ENCODE measurements at places on chromosomes 12 and 14.

- no peak for DNase-seq
Observed at GRCh38 chr12:108425238-108425795, 86.2 kb upstream of the CMKLR1 start.

- no peak for DNase-seq
Observed at GRCh38 chr14:88682495-88683114, 110.1 kb downstream of the EML5 start.

DNA sequence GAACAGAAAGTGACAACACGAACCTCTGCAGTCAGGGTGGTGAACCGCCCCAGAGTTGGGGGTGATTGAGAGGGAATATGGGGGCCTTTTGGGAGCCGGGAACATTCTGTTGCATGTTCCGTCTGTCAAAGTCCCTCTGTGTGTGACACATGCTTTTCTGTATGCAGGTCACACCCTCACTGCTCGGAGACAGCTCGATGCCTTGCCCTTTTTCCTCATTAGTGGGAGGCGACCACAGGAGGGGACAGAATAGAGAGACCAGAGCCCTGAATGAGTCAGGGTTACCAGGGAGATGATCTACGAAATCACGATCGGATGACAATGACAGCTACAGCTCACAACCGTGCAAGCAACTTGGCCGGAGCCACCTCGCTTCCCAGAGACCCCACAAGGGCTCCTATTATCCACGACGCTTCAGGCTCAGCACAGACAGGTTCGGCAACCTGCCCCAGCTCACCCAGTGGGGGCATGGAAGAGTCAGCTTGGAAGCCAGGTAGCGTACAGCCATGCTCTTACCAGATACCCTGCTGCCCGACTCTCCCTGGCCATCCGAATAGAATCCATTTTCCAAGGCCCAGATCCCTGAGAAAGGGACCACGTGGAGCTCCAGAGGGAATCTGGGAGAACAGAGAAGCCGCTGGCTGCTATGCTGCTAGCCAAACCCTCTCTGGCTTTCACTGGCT, 38.8 kb downstream of the TESC start:
- DNase-seq, result no peak

- DNase-seq, result no peak
Observed at GRCh38 chr14:54671537-54671936, 104.6 kb downstream of the SAMD4A start.

DNA sequence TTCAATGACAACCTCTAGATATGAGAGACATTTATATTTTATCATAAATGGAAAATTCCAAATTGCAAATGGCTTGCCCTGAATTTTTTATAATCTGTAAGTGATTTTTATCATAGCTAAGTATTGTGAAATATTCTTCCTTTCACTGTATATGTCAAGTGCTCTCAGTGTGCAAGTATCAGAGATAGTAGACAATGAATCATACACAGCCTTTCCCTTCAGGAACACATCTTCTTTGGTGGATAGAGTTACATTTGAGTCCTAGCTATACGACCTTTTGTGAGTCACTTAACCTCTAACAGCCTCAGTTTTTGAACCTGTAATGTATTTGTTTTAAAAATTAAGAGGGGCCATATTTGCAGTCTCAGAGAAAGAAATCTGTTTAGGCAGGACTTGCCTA, 350.7 kb upstream of the SEL1L start:
- no peak for DNase-seq

GRCh38 chr12:2023365-2023764, 19.1 kb upstream of the DCP1B start:
- no peak for DNase-seq

GRCh38 chr12:116213014-116213413, 64.5 kb downstream of the MED13L start:
- DNase-seq, result no peak
